CD4-positive, alpha-beta T cell (primary cell): ENCODE measurements at places on chromosomes 1 and 21.
A peak's percentile ranks its signal among the peaks of the same experiment; 100 is the strongest.

GRCh38 chr1:154019269-154019668 lies 28.7 kb downstream of the RPS27 start:
- no peaks in the 10 kb centered on the region for H3K36me3 ChIP-seq
- H3K27ac ChIP-seq = no peak overlapping the region
- no peak for DNase-seq
- no peaks in the 10 kb centered on the region for H3K4me1 ChIP-seq
- H3K4me3 ChIP-seq = no peak overlapping the region
- H3K27me3 ChIP-seq = no peaks in the 10 kb centered on the region

DNA sequence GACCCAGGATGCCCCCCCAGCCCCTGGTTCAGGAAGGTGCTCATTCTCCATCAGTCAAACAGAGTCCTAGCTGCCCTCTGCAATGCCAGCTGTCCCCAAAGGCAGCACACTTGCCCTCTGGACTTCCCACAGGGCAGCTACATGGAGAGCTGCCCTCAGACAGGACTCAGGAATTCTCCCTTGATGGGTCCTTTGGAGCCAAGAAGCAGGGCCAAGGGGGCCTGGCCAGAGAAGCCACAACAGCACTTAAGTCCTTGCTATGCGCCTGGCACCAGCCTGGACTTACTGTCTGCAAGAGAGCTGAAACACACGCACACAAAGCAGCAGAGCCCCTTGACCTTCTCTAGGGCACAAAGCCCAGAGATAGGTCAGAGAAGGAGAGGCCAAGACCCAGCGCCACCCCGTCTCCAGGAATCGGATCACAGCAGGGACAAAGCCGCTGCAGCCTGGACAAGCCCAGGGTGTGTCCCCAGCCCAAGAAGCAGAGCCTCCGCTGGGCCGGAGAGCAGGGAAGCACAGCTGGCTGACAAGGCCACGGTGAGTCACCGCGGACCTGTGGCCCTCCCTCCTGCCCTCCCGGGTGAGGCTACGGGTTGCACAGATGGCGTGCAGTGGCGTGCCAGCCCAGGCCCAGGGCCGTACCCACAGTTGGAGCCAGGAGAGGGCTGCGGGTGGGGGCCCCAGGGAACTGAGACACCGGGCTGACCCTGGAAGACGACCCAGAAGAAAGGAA lies 1.7 kb downstream of the WNT9A start:
- no peak overlapping the region for H3K4me3 ChIP-seq
- H3K27ac ChIP-seq = no peak overlapping the region
- no peak for DNase-seq
- peaks cover 22% of the 10 kb centered on the region for H3K4me1 ChIP-seq

GRCh38 chr1:24009406-24009805 lies 29.3 kb upstream of the SRSF10 start:
- H3K27ac ChIP-seq = no peak overlapping the region
- no peak overlapping the region for H3K4me3 ChIP-seq
- no peak for DNase-seq
- H3K27me3 ChIP-seq = peaks cover 10% of the 10 kb centered on the region
- no peaks in the 10 kb centered on the region for H3K4me1 ChIP-seq
- no peaks in the 10 kb centered on the region for H3K36me3 ChIP-seq

GRCh38 chr1:178619042-178619927 lies 105.8 kb upstream of the RALGPS2 start:
- no peak for DNase-seq
- H3K36me3 ChIP-seq = no peaks in the 10 kb centered on the region
- H3K27ac ChIP-seq = no peak overlapping the region
- H3K4me1 ChIP-seq = no peaks in the 10 kb centered on the region

- H3K4me1 ChIP-seq = peaks cover 23% of the 10 kb centered on the region
- no peak for DNase-seq
- H3K27me3 ChIP-seq = no peaks in the 10 kb centered on the region
- no peak overlapping the region for H3K4me3 ChIP-seq
- H3K27ac ChIP-seq = no peak overlapping the region
- no peaks in the 10 kb centered on the region for H3K36me3 ChIP-seq
Observed at GRCh38 chr1:61743716-61744580, 1.7 kb downstream of the PATJ start.

GRCh38 chr1:66598670-66599069 lies 64.7 kb downstream of the SGIP1 start:
- no peak for DNase-seq
- no peak overlapping the region for H3K4me3 ChIP-seq
- no peaks in the 10 kb centered on the region for H3K4me1 ChIP-seq
- no peak overlapping the region for H3K27ac ChIP-seq
- H3K27me3 ChIP-seq = no peaks in the 10 kb centered on the region
- H3K36me3 ChIP-seq = no peaks in the 10 kb centered on the region

DNA sequence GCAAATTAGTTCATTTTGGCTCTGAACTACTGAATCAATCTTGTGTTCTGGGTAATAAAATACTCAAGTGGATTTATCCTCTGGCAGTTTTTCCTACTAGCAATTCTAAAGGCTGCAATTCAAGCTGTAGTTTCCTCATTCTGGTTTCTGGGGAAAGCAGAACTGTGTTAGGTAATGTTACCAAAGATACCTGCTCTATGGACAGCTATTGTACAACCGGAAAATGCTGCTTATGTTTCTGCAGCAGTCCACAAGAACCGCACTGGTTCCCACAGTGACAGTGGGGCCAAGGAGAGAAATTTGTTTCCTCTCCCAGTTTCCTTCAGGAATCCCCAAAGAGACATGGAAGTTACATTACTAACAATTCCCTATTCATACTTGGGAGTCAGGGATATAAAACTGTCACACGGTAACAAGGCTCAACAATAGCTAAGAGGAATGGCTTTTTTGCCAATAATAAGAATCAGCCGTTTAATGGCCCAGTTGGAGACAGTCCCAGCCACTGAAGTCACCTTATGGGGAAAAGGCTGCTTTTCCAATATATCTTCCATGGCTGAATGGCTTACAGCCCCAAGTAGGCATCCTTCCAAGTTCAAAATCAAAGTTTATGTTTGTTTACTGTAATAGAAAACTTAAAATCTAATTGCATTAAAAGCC lies 52.6 kb downstream of the PCNX2 start:
- no peak for DNase-seq
- H3K4me1 ChIP-seq = no peaks in the 10 kb centered on the region
- no peak overlapping the region for H3K4me3 ChIP-seq

DNA sequence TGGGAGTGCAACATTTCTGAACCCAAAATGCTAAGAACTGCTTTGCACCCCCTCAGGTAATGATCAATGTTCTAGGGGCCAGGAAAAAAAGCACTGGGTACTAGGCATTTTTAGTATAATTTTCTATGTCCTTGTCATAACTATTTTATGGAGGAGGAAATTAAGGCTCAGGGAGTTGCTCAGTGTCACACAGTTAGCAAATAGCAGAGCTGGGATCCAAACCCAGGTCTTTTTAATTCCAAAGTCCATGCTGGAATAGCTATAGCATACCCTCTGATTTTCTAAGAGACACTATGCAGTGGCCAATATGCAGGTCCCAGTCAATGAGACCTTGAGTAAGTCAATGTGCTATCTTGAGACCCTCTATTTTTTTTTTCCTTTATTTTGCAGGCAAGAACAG lies 394.5 kb upstream of the USP24 start:
- no peaks in the 10 kb centered on the region for H3K27me3 ChIP-seq
- H3K36me3 ChIP-seq = no peaks in the 10 kb centered on the region
- DNase-seq = no peak
- H3K27ac ChIP-seq = no peak overlapping the region

- DNase-seq = no peak
- H3K27ac ChIP-seq = no peak overlapping the region
- no peaks in the 10 kb centered on the region for H3K4me1 ChIP-seq
- no peaks in the 10 kb centered on the region for H3K27me3 ChIP-seq
Observed at GRCh38 chr1:232425421-232425820, 204.5 kb downstream of the SIPA1L2 start.

- no peak overlapping the region for H3K4me3 ChIP-seq
- H3K36me3 ChIP-seq = no peaks in the 10 kb centered on the region
- H3K4me1 ChIP-seq = no peaks in the 10 kb centered on the region
- H3K27ac ChIP-seq = no peak overlapping the region
- DNase-seq = peak; percentile 17
Observed at GRCh38 chr1:5448486-5448885, 543.7 kb downstream of the NPHP4 start.
